Left renal pelvis (tissue), 4 donors: ENCODE measurements at places on chromosomes 6 and 20.

- no peak for DNase-seq
Observed at GRCh38 chr6:140360651-140361050, 986.2 kb upstream of the CITED2 start.

DNA sequence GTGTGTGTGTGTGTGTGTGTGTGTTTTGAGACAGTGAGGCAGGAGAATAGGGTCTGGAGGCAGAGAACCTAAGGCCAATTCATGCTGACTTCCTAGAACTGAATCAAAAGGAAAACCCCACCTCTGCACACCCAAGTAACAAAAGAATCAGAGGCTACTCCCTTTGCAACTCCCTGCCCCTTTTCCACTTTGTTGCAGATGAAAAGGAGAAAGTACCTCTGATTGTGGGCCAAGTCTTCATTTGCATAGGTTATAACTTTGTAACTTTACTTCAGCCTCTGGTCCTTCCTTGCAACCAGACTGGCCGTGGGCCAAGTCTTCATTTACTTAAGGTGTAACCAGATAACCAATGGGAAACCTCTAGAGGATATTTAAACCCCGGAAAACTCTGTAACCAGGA, 168.8 kb downstream of the EYA2 start:
- DNase-seq: no peak

DNA sequence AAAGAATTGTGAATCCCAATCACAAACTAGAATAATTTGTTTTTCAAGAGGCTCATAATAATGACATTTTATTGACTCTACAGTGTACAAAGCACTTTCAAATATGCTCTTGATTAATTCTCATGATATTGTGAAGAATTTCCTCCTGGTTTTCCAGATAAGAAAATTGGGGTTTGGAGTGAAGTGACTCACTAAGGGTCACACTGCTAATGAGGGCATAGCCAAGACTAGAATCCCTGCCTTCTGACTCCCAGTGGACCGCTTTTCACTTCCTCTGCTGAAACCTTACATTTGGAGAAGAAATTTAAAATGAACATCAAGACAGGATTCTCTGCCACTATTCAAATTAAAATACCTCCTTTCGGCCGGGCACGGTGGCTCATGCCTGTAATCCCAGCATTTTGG, 38.3 kb upstream of the LTV1 start:
- DNase-seq: no peak

- no peak for DNase-seq
Observed at GRCh38 chr20:461254-462198, 807 bp downstream of the TBC1D20 start.

DNA sequence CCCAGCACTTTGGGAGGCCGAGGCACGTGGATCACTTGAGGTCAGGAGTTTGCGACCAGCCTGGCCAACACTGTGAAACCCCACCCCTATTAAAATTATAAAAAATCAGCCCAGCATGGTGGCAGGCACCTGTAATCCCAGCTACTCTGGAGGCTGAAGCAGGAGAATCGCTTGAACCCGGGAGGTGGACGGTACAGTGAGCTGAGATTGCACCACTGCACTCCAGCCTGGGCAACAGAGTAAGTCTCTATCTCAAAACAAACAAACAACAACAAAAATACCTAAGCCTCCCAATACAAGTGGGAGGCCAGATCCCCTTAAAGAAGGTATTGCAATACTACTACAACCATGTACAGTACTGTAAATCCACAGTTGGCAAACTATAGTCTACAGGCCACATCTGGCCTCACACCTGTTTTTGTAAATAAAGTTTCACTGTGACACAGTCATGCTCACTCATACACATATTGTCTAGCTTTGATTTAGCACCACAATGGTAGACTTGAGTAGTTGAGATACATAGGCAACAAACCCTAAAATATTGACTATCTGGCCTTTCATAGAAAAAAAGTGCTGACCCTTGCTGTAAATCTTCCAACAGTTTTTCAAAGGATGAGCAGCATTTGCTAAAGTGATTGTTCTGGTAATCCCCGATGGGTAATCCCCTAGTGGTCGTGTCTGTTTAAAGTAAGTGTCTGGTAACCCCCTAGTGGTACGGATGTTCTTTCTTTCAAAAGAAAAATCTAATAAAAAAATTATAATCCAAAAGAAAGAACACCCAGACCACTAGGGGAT, 202.0 kb downstream of the RNGTT start:
- no peak for DNase-seq

GRCh38 chr6:90230548-90231215, 66.0 kb downstream of the BACH2 start:
- DNase-seq: no peak

DNA sequence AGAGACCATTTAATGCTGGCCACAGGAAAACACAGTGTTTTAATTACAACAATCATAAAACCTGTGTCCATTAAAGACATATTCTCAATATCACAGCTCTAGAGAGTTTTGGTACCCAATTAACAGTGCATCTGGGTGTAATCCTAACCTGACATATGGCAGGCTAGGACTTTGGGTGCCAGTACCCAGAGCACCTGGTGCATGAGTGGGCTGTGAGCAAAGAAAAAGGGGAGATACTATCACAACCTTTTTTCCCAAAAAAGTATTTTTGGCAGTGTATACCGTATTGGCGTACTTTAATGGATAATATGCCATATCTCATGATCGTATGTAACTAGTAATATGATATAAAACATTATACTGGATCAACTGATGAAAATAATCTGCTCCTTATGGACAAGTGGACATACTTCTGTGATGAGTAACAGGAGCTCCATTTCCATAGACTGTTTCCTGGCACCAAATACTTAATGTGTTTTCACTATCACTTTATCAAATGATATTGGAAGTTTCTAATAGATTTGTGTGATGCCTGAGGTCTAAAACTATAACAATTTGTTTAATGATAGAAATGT, 91.7 kb downstream of the COL19A1 start:
- no peak for DNase-seq

DNA sequence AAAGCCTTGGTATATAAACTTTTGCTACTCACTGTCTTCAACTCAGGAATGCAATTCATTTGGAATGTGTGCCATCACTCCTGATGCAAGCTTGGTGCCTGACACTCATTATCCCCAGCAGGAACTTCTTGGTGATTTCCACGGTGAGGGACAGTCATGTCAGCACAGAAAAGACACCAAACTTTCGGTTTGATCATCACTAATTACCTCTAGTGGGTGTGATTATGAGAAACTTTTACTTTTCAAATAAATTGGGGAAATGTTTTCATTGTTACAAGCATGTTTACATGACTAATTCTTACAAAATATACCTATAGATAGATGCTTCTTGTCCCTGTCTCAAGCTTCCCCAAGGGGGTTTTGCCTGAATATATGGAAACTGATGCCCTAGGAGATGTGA, 40.9 kb downstream of the RPP40 start:
- DNase-seq: no peak

DNA sequence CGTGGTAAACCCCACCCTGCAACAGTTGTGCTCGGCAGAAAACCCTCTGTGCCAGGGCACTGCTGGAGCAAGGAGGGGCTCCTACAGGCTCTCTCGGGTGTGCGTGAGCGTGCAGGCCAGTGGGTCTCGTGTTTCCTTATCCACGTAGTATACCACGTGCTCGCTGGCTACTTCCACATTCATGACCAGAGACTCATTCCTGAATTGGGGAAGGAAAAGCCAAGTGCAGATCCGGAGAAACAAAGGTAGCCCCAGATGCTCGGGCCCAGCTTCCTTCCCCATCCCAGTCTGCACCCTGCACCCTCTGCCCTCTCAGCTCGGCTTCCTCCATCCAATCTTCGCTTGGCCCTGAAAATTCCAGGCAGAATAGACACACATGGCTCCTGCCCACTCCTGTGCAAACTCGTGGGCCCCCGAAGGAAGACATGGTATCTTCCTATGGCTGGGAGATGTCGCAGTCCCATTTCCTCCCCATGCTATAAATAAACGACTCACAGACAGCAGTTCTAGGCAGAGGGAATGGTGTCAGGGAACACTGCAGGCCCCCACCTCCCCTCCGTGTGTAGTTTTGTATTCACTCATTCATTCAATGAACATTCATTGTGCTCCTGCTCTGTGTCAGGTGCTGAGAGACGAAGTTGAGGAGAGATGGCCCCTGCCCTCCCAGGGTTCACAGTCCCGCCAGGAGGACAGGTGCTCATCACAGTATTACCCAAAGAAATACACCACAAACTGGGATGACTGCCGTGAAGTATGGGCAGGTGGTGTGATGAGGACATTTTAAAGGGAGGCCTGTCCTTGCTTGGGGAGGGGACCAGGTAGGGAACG, 29.6 kb downstream of the NPEPL1 start:
- no peak for DNase-seq

- no peak for DNase-seq
Observed at GRCh38 chr6:21587961-21588480, 5.5 kb upstream of the SOX4 start.

DNA sequence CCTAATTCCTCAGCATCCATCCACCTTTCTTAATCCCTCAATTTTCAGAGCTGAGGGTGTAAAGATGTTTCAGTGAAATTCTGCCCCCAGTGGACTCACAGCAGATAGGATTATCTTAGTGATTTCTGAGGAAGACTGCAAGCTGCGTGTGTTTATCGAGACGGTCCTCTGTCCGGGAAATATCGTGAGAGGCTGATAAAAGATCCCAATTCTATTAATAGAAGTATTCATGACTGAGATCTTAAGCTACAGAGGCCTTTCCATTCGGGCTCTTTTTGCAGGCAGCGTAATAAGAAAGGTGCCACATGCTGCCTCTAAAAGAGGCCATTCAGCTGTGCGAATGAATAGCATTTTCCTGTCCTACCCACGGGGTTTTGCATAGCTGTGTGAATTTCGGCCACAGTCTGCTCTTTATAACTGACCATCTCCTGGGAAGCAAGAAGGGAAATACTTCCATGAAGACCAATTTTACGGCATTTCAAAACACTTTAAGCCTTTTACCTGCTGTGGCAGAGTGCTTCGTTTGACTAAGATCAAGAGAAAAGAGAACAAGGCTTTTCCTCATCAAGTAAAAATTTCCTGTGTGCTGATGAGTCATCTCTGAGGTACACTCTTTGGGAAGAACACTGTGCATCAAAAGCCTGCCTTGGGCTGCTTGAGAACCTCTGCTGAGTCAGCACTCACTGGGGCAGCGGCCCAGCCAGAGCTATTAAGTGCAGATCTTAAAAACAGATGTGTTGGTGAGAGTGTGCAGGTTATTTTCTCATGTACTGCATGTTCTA, 208.8 kb downstream of the ARHGAP18 start:
- peak; percentile 49 for DNase-seq

DNA sequence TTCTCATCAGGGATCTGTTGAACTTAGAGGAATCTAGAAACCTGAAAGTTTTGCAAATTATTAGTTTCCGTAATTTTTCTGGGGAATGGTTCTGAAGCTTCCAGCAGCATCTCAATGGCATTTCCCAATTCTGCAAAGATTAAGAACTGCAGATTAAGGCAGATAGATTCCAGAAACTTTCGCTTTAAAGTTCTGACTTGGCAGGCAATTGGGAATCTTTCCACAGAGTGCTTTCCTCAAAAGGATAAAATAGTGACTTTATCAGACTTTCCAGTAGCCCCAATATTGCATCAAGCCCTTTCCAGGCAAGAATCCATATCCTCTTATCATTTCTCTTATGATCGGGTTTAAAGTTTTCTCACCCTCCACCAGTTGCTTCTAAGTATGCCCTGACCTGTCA, 261.1 kb downstream of the FNDC1 start:
- DNase-seq: no peak

GRCh38 chr6:102438171-102438570, 1044.7 kb downstream of the GRIK2 start:
- no peak for DNase-seq

- DNase-seq: no peak
Observed at GRCh38 chr6:56513631-56514030, 129.1 kb downstream of the DST start.
